ENCODE measurements at places on chromosomes 2 and 18. TPM values are rescaled to one million over a fixed set of nuclear protein-coding genes. Genes with fewer than 3 reads are reported as not detected.

SCN3A gene
- total RNA-seq, result 0.17 TPM

KLHL41 gene
- 0.34 TPM for total RNA-seq

ANKRD29 gene
- 0.89 TPM for total RNA-seq

CHAC2 gene
- total RNA-seq, result 8.5 TPM

EML4 gene
- 29.1 TPM for total RNA-seq

RBBP8 gene
- 21.7 TPM for total RNA-seq

PLGLB2 gene
- total RNA-seq, result 0.89 TPM

SERPINB11 gene
- total RNA-seq, result not detected

FAM237A gene
- total RNA-seq, result not detected
